ENCODE measurements at places on chromosomes 3 and 15. TPM values are rescaled to one million over a fixed set of nuclear protein-coding genes. Genes with fewer than 3 reads are reported as not detected.

GOLGA6B gene
- total RNA-seq = not detected

PIF1 gene
- total RNA-seq = 1.1 TPM

RBMS3 gene
- total RNA-seq = 48.1 TPM

NOP10 gene
- total RNA-seq = 136 TPM

ARGFX gene
- not detected for total RNA-seq

MINAR1 gene
- total RNA-seq = 0.37 TPM

SLC6A1 gene
- 4.5 TPM for total RNA-seq

ZBBX gene
- total RNA-seq = 51.3 TPM

AHSG gene
- 0.20 TPM for total RNA-seq

PIK3R4 gene
- total RNA-seq = 43.0 TPM

RHCG gene
- 0.17 TPM for total RNA-seq

MYRIP gene
- total RNA-seq = 0.71 TPM

PLIN1 gene
- 0.43 TPM for total RNA-seq

PLD1 gene
- 31.1 TPM for total RNA-seq

ELL3 gene
- total RNA-seq = 4.8 TPM

ATP8B4 gene
- 4.1 TPM for total RNA-seq

PPP1R14D gene
- not detected for total RNA-seq

SAMMSON gene
- total RNA-seq = 0.12 TPM

BCL6 gene
- 52.2 TPM for total RNA-seq

JAGN1 gene
- total RNA-seq = 20.7 TPM

SH2D7 gene
- not detected for total RNA-seq

PRSS50 gene
- total RNA-seq = 0.46 TPM
